RWPE1 (cell line): ENCODE measurements at places on chromosomes 3 and 15.
A peak's percentile ranks its signal among the peaks of the same experiment; 100 is the strongest.

GRCh38 chr3:8776406-8776805 is 7.0 kb upstream of the OXTR start:
- no peak for DNase-seq

- peak; percentile 48 for DNase-seq
Observed at GRCh38 chr15:40844696-40845030, 815 bp downstream of the SPINT1 start.

DNA sequence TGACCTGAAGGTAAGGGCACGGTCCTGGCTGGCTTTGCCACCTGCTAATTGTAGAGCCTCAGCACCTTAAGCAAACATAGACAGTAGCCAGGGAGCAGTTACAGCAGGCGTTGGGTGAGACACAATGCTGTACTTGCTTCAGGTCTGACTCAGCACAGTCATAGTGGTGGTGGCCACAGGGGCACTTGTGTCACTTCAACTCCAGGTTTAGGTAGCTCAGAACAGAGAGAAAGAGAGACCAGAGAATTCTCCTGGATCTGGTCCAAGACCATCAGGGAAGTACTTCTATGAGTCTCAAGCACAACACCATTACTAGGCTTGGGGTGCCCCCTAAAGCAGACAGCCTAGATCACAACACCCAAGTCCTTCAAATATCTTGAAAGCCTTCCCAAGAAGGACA is 204.4 kb downstream of the OTOL1 start:
- DNase-seq, result no peak

DNA sequence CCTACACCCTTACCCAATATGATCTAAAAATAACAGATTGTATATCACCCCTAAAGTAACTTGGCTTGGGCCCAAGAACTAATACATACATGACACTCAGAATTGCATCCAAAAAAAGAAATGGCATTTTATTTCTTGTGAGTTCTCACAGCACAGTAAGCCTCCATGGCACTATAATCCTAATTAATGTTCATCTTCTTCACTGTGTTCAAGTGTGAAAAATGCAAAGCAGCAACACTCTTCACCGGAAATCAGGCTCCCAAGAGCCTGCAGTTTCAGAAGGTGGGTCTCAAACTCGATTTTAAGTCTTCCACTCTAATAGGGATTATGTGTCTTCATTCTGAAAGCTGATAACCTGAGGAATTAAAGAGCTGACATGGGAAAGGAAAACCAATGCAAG is 142.8 kb upstream of the TSC22D2 start:
- DNase-seq, result no peak

- no peak for DNase-seq
Observed at GRCh38 chr3:31102196-31102879, 207.9 kb upstream of the GADL1 start.
